ENCODE measurements at places on chromosomes 4 and X.

DNA sequence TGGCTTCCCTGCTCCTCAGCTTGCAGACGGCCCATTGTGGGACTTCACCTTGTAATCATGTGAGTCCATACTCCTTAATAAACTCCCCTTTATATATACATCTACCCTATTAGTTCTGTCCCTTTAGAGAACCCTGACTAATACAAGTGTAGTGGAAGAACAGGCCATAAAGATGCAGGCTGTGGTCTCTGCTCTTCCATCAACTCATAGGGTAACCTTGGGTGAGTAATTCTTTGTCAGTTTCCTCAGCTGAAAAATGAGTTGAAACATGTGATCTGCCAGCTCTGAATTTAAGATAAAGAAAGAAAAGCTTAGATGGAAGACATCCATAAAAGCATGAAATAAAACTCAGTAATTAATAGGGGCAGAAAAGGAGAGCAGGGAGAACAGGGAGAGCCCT, 103.6 kb downstream of the ENOX2 start:
- no peak for DNase-seq

- no peak for DNase-seq
Observed at GRCh38 chr4:113687067-113687718, 74.3 kb downstream of the CAMK2D start.

- DNase-seq = no peak
Observed at GRCh38 chr4:94763005-94763404, 5.2 kb downstream of the BMPR1B start.

DNA sequence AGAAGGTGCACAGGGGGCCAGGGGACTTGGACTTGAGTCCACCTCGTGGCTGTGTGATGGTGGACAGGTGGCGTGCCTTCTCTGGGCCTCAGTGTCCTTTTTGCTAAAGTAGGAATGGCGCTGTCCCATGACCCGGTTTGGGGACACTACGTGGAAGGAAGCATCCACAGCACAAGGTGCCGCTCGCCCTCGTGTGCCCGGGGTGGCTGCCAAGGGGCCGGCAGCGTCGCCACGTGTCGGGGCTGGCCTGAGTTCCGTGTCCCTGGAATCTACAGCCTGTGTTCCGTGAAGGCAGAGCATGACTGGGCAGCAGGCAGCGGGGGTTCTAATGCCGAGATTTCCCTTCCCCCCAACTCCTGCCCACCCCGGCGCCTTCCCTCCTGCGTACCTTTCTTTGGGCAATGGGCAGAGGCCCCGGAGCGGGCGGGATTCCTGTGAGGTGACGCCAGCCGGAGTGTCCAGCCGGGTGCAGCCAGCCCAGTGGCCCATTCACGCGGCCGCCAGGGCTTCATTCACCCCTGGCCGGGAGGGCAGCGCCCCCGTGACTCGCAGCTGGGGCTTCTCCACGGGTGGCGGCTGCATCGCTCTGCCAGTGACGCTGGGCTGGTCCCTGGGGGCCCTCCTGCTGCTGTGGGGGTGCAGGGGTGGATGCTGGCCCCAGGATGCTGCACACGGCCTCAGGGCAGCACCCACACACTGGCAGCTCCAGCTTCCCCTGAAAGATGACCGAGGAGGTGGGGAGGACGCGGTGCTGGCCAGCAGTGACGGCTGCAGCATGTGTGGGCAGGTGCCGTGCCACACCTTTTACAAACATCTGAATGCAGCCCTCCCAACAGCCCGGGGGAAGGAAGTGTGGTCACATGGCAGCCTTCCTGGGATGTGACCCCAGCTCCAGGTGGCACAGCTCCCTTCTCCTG, 21.2 kb downstream of the DOK7 start:
- DNase-seq = no peak

DNA sequence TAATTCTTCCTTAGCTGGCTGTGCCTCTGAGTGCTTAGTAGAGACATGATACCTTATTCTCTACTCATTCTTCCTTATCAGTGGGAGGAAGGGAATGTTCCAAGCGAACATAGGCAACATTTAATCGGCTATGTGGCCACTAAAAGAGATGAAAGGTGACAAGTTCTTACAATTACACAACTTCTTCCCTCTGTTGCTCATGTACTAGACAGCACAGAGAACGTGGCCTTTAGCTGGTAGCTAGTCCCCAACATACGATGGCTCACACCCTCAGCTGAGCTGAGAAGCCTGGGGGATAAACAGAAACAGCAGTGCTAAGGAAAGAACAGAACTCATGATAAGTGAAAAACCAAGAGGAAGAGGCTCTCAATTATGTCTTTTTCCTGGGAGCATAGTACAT, 52.2 kb downstream of the APOO start:
- no peak for DNase-seq

GRCh38 chrX:19448077-19448476, 67.2 kb downstream of the MAP3K15 start:
- DNase-seq = no peak

DNA sequence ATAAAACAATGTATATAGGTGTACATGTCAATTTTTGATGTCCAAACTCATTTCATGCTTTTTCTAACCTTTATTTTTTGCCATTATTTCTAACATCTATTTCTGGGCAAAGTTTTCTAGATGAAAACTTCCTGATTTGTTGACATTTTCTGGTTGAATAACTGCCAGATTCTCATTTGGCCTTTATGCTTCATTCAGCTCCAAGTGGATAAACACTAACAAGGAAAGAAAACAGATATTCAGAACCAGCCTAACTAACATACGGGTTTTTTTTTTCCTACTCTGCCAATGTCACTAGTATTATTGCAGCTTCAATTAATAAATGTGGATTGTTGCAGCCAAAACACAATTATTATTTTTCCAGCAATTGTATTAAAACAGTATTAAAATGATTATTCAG, 50.9 kb upstream of the RAP1GDS1 start:
- DNase-seq = no peak

GRCh38 chr4:92483341-92483740, 179.6 kb downstream of the GRID2 start:
- DNase-seq = no peak

GRCh38 chrX:151779258-151779657, 44.7 kb downstream of the CNGA2 start:
- no peak for DNase-seq

- DNase-seq = no peak
Observed at GRCh38 chrX:153061732-153062131, 5.5 kb downstream of the PNMA3 start.

DNA sequence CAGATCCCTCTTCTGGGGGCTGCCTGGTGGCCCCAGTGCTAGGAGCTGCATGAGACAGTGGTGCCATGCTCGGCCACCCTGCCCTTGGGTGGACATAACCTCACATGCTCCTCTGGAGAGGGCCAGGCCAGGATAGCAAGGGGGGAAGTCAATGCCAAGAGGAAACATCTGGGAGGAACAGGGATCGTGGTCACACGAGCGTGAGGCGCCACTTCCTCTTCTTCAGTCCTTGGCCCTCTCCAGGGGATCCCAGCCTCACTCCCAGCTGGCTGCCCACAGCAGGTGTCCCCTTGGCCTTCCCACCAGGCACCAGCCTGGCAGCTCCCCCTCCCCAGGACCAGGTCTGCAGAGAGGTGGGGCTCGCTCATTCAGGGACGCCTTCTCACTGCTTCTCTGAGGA, 28.6 kb downstream of the TBC1D14 start:
- no peak for DNase-seq

DNA sequence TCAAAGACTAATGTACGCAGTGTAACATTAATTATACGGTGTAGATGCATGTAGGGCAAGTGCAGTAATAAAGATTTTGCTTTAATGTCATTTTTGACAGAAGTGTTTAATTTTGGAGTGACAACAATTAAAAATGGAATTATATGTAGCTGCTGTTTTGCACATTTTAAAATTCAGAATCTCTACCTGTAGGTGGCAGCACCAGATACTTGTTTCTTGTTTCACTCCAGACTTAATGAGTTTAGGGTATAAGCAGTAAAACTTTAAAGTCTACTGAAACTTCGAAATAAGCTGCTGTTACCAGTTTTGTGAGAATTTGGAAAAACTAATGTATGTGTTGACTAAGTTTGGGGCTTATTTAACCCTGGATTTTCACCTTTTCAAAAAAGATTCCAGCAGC, 144.9 kb downstream of the POLA1 start:
- peak; percentile 47 for DNase-seq

DNA sequence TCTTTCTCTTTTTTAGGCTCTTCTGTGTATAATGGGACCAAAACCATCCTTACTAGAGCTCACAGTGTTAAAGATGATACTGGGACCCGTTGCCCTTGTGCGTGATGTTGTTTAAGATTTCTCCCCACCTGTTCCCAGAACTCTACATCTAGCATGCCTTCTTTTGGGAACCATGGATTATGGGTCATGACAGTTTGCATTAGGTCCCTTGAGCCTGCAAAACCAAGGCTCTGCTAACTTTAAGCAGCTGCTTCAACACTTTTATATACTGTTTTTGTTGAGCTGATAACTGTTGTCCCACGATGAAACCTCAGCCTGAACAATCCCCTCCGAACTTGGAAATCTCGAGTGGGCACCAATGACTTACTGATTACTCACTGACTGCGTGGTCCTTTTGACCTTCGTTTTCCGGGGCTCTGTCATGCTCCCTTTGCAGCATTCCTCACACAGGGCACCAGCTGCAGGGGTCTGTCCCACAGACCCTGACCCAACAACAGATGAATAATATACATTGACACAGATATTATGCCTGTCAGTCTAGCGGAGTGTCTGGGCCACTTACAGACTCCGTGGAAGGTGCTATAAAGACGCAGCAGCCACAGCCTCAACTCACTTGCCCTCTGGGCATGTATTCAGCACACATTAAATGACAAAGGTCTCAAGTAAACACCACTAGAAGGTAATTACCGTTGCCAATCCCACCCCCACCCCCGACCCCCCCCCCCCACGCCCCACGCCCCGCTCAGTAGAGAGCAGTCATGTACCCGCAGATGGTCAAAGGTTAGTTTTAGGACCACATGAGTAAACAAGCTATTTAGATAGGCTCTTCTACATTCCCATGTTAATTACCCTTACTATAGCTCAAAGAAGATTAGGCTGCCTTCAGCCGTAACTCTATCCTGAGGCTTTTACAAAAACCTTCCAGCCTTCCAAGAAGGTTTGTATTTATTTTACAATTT, 162.0 kb upstream of the WDFY3 start:
- no peak for DNase-seq

- DNase-seq = peak; percentile 16
Observed at GRCh38 chr4:3656416-3657356, 109.5 kb upstream of the ADRA2C start.

DNA sequence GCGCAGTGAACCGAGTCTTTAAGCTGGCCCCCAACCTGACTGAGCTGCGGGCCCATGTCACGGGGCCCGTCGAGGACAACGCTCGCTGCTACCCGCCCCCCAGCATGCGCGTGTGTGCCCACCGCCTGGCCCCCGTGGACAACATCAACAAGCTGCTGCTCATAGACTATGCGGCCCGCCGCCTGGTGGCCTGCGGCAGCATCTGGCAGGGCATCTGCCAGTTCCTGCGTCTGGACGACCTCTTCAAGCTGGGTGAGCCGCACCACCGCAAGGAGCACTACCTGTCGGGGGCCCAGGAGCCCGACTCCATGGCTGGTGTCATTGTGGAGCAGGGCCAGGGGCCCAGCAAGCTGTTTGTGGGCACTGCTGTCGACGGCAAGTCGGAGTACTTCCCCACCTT, 2.2 kb downstream of the PLXNA3 start:
- DNase-seq = no peak

DNA sequence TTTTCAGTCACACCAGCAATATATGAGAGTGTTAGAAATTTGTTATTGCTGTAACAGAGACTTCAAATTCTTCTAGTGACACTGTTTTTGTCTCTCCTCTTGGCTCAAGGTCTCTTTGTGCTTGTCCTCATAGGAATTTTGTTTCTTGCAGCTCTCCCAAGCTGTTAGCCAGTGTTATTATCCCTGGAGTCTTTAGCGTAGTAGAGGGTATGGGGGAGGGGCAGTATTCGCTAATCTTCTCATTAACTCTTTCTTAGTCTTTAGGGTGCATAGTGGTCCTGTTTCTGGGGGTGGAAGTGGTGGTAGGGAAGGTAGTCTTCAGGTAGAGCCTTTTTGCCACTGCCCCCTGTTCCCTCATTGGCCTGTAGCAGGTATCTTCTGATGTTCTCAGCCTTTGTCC, 79.4 kb downstream of the JADE3 start:
- DNase-seq = no peak

DNA sequence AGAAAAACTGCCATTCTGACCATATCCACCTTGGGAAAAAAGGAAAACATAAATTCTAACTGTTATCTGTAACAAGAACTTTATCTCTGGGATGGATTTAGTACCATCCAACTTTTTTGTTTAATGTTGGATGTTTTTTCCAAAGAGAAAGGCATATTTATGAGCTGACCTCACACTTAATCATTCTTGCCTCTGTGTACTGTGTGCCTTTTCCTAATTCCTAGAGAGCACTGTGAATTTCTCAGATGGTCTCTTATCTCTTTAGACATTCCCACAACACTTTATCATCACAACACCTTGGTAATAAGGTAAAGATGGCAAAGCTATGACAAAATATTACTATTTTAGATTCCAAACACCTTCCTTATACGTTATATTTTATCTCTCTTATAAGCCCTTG, 126.2 kb downstream of the COL4A6 start:
- DNase-seq = no peak

- DNase-seq = no peak
Observed at GRCh38 chrX:57156397-57157049, 19.3 kb upstream of the SPIN2A start.

DNA sequence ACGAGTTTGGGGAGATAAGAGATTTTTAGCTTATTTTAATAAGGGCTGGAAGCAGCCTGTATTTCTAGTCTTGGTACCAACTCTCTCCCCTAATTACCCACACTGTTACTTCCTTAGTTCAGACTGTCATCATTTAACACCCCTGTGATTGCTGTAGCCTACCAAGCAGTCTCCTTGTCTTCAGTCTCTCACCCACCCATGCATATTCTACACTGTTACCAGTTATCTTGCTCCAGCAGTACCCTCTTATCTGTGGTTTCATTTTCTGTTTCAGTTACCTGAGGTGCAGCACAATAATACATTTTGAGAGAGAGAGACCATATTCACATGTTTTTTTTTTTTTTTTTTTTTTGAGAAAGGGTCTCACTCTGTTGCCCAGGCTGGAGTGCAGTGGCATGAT, 80.2 kb downstream of the DIAPH2 start:
- no peak for DNase-seq

DNA sequence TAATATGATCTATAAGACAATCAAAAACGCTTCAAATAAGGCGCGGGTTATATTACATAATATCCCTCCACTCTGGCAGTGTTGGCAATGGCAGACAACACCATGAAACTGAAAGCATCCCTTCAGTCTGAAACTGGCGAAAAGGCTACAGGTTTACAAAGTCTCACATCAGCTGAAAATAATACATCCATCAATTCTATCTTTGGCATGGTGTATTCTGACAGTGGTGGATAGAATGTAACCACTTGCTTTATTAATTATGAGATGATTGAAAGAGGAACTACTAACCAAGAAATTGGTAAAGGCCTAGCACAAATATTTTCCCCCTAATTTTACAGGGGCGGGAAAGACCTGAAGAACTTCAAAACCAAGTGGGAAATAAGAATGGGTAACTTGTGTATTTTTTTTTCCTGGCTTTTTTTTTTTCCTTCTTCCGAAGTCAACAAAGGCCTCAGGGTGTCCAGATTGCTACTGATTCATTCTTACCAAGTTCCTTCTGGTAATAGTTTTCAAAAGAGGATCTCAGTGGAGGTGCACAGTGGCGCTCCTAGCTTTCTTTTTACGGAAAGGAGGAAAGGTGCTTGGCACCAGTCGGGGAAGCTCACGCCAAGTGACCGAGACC, 728 bp downstream of the UBA6 start:
- DNase-seq = no peak

GRCh38 chr4:75696071-75696470, 22.9 kb upstream of the G3BP2 start:
- DNase-seq = no peak

- no peak for DNase-seq
Observed at GRCh38 chr4:148962539-148963290, 520.5 kb upstream of the NR3C2 start.

Measured in SK-N-MC (cell line).